Smooth muscle cell of the umbilical artery (primary cell): ENCODE measurements at places on chromosomes 16 and 17. TPM values are rescaled to one million over a fixed set of nuclear protein-coding genes. Genes with fewer than 3 reads are reported as not detected.

The CRHR1 gene
- total RNA-seq, result not detected in 2 replicates

The DVL2 gene
- 60.4 and 61.2 TPM in 2 replicates for total RNA-seq

The CLCN7 gene
- 73.9 and 75.6 TPM in 2 replicates for total RNA-seq

The CACNG5 gene
- total RNA-seq, result not detected in 2 replicates

The C17orf78 gene
- total RNA-seq, result not detected in 2 replicates

The ACSM2A gene
- total RNA-seq, result not detected in 2 replicates

The INPP5K gene
- total RNA-seq, result 17.2 and 24.3 TPM in 2 replicates

The SMPD3 gene
- not detected in 2 replicates for total RNA-seq

The GJD3 gene
- 0.69 TPM in 1 of 2 replicates, not detected in the other for total RNA-seq

The CMTM4 gene
- 17.5 and 23.0 TPM in 2 replicates for total RNA-seq
